ENCODE measurements at places on chromosomes 5 and 9.

- DNase-seq = no peak
These were observed 12.2 kb downstream of the ERGIC1 start for GRCh38 chr5:172846249-172846648.

- DNase-seq = no peak
These were observed 24.6 kb upstream of the NANS start for GRCh38 chr9:98031935-98032334.

DNA sequence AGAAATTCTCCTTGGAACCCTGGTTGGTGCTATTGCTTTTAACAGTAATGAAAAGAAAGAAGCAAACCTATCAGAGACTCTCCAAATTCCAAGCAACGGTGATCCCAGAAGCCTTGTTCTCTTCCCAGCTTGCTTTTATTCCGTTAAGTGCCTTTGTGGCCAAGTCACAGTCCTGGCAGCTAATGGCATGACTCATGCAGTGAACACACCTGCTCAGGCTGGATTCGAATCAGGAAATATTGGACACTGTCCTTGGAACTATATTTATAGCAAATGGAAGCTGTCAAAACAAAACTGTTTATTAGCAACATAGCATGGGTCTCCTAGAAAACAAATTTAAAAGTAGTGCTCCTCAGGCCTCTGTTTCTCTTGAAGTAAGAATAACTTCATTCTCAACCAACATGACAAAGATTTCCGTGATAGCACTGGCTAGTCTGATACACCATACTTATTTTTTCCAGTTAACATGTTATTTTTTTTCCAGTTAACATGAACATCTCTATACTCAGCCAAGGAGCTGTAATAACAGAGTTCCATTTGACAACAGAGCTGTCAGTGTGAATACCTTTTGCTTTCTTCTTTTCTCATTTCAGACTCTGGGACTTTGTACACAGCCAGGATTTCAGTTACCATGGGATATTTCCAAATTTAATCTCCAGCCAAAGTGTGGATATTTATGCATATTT is 502.4 kb downstream of the GADD45G start:
- DNase-seq = peak; percentile 77

- peak; percentile 49 for DNase-seq
These were observed 98.9 kb downstream of the CSNK1G3 start for GRCh38 chr5:123610665-123611405.

- peak; percentile 99 for DNase-seq
These were observed 1.3 kb upstream of the RNF208 start for GRCh38 chr9:137223078-137223970.

DNA sequence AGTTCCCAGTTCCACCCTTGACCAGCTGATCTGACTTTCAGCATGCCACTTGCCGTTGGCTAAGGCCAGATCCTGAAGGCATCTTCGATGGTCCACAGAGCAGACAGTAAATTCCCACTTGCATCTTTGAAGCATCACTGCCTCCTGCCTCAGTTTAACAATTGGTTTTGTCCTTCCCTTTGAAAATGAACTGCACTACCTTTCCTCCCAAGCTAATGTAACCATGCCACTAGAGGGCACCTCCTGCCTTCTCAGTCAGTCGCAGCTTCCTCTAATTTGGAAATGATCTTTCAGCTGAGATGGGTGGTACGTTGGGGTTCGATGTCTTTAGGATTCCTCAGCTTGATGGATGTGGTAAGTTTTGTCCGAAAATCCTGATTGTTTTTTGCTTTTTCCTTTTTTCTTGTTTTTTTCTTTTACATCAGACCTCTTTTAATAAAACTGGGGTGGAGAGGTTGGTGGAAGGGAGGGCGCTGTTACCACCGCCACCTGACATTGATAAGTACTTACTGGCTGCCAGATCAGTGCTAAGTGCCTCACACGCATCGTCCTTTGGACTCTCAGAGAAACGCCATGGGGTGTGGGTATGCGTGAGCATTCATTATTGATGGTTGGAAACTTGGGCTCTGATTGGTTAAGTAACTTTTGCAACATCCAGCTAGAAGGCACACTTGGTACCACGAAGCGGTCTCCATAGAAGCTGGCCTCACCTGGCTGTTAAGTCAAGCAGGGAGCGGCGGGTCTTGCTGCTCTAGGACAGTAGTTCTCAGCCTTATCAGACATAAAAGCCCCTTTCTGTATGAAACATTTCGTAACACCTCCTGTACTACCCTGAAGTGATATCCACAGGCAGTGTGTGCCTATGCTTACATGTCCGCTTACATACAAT is 16.9 kb downstream of the PTTG1 start:
- peak; percentile 79 for DNase-seq

DNA sequence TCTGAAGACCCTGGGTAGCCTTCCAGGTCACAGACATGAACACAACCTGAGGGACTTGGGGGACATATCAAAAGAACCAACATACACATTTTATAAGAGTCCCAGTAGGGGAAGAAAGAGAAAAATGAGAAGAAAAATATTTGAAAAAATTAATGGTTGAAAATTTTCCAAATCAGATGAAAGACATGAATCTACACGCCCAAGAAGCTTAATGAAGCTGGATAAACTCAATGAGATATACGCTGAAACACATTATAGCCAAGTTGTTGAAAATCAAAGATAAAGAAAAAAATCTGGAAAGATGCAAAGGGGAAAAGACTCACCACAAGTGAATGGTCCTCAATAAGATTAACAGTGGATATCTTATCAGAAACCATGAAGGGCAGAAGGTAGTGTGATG is 9.6 kb upstream of the CCDC180 start:
- DNase-seq = no peak

DNA sequence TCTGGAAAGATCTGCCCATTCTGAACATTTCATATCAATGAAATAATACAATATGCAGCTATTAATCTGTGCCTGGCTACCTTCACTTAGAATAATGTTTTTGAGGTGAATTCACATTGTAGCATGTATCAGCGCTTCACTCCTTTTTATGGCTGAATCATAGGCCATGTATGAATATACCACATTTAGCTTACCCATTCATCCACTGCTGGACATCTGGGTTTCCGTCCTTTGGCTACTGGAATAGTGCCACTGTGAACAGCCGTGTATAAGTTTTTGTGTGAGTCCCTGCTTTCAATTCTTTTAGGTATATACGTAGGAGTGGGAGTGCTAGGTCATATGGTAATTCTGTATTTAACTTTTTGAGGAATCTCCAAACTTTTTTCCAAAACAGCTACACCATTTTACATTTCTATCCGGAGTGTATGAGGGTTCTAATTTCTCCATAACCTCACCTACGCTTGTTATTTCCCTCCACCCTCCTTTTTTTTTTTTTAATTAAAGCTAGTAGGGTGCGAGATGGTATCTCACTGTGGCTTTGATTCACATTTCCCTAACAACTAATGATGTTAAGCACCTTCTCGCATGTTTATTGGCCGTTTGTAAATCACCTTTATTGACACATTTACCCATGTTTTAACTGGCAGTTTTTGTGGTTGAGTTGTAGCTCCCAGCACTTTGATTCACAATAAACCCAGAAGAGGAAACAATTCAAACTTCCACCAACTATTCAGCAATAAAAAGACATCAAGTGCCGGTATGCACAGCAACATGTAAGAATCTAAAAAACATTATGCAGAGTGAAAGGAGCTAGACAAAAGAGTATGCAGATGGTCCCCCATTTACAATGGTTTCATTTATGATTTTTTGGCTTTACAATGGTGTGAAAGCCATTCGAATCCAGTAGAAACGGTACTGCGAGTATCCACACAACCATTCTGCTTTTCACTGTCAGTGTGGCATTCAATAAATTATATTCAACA is 8.1 kb downstream of the SEMA4D start:
- no peak for DNase-seq

GRCh38 chr9:94741866-94742265 is 15.4 kb downstream of the AOPEP start:
- no peak for DNase-seq

- no peak for DNase-seq
These were observed 90.9 kb upstream of the MINAR2 start for GRCh38 chr5:129656952-129657351.

GRCh38 chr5:26681861-26682260 is 356.5 kb downstream of the CDH9 start:
- no peak for DNase-seq

DNA sequence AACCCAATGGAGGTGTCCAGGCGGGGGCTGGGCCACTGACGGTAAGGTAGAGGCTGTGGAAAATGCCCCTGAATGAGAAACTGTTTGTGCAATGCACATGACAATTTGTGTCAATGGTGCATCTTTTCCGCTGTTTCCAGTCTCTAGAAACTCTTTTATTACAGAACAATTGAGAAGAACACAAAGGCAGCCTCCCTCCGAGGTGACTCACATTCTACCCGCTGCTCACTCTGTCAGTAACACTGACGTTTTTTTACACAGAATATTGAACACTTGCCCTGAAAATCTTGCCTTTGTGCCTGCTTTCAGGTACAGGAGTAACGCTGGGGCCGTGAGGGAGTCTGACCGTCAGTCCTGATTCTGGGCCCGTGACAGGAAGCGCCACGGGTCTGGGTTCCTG is 11.7 kb upstream of the TENT4A start:
- no peak for DNase-seq

DNA sequence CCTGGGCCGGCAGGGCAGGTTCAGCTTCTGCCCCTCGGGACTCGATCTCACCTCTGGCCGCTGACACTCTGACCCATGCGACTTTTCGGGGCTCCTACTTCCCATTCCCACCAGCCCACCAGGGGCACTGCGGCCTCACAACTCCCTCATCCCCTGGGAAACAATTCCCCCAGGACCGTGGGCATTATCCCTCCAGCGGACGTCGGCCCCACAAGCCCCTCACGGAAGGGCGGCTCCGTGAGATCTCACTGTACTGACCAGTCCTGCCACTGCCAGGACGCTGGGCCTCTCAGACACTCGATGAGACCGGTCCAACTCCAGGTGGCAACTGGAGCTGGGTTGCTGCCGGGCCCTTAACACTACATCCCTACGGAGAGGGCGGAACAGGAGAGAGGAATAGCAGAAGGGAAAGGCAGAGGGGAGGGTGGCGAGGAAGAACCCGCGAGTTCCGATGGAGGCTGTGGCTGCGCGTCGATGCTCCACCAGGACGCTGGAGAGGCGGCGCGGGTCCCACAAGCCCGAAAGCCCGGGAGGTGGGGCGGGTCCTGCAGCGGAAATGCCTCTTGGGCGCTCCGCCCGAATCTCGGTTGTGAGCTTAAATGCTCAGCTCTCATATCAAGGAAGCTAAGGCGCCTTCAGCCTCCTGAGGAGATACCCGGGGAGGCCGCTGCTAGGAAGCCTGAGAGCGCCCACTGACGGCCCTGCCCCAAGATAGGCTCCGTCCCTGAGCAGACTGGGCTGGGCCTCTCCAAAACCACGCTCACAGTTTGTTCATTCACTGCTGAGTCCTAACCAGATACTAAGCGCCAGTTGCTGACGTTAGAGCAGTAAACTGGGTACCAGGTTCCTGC is 36.3 kb downstream of the VCP start:
- no peak for DNase-seq

DNA sequence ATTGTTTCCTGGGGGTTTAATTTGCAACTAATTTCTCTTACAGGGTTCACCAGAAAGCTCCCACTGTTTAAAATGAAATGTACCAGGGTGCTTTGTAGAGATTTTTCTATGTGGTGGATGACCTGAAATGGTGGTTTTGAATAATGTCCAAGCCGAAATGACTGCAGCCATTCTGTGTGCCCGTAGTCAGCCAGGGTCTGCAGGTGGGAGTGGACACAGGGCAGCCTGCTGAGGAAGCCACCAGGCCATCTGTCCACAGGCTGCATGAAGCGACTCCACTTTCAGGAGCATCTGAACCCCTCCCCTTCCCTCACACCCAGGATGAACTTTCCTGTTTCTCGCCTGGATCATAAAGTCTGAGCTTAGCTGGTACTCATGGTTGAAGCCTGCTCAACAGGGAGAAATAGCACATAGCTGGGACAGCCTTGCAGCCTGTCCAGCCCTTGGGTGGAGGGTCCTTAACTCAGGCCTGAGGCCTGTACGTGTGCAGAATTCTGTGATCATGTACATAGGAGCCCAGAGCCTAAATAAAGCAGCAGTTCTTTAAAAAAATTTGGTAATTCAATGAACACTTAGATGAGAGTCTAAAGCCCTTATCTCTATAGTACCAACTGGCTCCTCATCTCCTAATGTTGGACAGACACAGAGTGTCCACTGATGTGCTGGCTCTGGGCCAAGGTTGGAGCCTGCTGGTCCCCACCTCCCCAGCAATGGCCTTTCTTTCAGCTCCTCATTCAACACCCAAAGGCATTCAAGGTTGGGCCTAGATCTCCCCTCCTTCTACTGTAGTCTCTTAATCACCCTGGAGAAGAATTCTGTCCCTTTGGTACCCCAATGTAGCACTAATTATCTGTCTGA is 72.8 kb downstream of the SHB start:
- DNase-seq = no peak

DNA sequence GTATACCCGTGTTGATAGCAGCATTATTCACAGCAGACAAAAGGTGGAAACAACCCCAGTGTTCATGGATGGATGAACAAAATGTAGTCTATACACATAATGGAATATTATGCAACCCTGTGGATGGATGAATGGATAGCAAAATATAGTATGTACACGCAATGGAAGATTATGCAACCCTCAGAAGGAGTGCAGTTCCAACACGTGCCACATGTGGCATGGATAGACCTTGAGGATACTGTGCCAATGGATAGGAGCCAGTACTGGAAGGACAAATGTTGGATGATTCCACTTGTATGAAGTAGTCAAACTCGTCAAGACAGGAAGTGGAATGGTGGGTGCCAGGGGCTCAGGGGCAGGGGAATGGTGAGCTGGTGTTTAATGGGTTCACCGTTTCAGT is 44.9 kb downstream of the PLEKHG4B start:
- peak; percentile 30 for DNase-seq

DNA sequence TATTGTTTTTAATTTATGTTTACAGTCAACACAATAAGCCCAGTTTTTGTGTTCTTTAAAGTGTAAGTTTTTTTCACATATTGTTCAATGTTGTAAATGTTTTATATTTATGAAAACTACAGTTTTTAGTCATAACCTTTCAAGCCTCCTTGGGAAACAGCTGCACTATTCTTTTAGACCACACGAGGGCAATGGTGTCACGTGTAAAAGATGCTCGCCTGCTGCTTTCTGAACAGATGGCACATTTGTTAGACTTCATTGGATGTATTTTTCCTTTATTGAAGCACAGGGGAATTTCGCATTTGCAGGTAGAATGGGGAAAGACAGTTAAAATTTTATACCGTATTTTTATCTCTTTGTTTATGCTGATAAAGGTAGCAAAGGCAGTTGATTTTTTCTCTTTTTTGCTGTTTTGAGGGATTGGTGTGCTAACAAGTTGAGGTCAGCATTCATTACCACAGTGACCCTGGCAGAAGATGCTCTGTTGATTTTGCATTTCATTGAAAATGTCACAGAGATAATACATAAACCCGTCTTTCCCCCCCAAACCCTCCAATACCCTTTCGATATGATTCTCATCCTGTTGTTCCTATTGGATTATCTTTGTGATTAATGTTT is 59.0 kb downstream of the MAT2B start:
- peak; percentile 56 for DNase-seq

GRCh38 chr9:93587284-93587650 is 10.9 kb downstream of the PHF2 start:
- no peak for DNase-seq

GRCh38 chr5:170111088-170111785 is 5.5 kb downstream of the FOXI1 start:
- DNase-seq = no peak
